NCI-H2171 (cell line): ENCODE measurements at places on chromosomes 13 and 19.
A peak's percentile ranks its signal among the peaks of the same experiment; 100 is the strongest.

DNA sequence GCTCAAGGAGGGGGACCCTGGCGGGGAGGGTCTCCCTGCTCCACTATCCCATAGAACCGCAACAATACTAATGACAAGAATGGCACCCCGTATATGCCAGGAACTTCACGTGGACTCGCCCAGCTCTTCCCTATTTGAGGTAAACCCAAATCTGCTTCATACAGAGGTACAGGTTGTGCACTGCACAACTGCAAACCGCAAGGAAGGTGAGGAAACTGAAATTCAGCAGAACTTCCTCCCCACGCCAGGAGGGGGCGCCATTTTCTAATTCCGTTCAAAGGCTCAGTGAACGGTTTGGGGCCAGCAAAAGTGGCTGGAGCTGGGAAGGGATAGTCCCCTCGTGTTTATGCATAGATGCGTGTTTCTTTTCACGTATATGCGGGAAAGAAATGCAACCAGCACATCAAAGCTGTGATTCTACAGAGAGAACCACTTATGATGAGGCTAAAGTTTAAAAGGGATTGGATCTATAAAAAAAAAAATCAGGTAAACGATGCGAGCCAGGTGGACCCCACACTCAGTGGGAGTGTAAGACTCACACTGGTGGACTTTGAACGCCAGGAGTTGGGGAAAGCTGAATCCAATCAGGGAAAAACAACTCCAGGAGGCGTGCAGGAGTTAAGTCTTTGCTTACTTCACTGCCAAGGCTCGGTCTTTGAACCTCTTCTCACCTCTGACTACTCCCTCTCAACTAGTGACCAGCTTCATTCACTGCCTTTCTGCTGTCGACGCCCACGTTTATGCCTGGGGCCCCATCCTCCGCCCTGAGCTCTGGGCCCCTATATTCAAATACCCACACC is 20.3 kb downstream of the C19orf81 start:
- DNase-seq = no peak

DNA sequence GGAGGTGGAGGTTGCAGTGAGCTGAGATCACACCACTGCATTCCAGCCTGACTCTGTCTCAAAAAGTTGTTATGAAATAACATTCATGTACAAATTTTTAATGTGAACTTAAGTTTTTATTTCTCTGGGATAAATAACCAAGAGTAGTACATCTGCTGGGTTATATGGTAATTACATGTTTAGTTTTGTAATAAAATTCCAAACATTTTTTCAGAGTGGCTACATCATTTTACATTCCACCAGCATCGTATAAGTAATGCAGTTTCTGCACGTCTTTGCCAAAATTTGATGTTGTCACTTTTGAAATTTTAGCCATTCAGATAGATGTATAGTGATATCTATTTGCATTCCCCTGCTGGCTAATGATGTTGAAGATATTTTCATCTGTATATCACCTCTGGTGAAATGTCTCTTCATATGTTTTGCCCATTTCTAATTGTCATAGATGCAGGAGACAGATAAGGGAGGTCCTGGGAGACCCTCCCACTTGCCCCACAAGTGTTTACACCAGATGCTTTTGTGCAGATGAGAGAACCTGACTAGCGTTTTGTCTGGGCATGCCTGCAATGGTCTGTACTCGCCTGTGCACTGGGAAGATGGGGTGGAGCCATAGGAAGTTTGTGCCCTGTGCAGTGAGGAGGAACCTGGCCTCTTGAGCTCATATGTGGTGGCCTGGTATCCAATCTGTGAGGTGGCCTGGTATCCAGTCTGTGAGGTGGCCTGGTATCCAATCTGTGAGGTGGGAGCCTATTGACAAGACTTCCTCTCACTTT is 12.7 kb upstream of the KBTBD6 start:
- peak; percentile 10 for DNase-seq

- no peak for DNase-seq
Measured at GRCh38 chr19:50838239-50838638, 4.9 kb upstream of the KLK15 start.

DNA sequence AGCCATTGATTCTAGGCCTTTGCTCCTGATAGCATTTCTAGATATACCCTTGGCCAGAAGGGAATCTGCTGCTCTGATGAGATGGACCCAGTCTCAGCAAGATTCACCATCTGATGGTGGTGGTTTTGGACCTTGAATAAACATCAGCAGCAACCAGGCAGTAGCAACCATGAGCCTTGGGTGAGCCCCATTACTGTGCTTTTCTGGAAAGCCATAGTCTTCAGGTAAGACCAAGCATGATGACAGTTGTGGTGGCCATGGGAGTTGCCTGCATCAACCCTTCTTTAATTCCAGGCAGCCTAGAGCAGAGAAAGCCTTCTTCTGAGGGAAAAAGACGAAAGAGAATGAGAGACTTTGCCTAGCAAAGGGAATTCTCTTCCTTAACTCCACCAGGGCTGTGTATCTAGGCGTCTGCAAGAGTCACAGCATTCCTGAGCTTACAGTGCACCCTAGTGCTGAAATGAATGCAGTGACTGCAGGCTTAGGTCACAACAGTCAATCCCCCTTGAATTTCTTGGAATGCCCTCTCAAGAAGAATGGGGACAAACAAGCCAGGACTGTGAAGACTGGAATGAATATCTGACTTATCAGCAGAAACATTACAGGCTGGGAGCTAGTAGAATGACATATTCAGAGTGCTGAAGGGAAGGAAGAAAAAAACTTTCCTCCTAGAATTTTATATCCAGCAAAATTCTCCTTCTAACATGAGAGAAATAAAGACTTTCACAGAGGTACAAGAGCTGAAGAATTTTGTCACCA is 942.4 kb upstream of the PCDH20 start:
- peak; percentile 2 for DNase-seq

- no peak for DNase-seq
Measured at GRCh38 chr13:58302349-58302748, 670.8 kb downstream of the PCDH17 start.

DNA sequence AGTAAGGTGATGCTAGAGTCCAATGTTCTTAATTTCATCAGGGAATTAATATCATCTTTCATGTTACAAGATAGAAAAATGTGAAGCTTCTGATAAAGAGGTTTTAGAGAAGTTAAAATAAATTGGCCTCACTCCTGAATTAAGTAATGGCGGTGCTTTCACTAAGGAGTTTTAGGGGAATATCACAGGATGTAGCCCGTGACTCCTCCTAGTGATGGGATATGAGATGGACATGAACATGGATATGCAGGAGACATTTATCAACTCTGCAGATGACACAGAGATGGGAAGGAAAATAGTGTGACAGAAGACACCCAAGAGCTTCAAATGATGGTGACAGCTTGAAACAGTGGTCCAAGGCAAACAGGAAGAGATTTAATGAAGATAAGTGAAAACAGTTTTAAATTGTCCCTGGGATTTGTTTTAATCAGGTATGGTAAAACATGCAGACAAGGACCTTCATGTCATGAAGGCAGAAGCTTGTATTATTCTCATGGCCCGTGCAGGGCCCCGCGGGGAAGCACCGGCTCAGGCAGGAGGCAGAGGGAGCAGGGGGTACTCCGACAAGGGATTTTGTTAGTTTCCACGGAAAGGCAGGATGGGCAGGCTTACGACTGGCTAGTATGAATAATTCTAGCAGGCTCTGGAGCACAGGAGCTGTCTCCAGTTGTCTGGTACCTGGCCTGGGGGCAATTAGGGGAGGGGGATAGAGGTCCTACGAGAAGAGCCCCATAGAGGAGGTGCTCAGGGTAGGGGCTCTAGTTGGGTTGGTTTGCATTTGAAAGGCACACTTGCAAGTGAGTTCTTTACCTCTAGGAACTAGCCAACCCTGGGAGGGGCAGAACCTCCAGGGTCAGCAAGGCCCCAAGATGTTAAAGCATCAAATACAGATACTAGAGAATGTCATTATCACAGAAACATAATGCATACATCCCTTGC is 38.7 kb upstream of the FARP1 start:
- no peak for DNase-seq

GRCh38 chr13:43805071-43805468 is 18.3 kb upstream of the ENOX1 start:
- no peak for DNase-seq

DNA sequence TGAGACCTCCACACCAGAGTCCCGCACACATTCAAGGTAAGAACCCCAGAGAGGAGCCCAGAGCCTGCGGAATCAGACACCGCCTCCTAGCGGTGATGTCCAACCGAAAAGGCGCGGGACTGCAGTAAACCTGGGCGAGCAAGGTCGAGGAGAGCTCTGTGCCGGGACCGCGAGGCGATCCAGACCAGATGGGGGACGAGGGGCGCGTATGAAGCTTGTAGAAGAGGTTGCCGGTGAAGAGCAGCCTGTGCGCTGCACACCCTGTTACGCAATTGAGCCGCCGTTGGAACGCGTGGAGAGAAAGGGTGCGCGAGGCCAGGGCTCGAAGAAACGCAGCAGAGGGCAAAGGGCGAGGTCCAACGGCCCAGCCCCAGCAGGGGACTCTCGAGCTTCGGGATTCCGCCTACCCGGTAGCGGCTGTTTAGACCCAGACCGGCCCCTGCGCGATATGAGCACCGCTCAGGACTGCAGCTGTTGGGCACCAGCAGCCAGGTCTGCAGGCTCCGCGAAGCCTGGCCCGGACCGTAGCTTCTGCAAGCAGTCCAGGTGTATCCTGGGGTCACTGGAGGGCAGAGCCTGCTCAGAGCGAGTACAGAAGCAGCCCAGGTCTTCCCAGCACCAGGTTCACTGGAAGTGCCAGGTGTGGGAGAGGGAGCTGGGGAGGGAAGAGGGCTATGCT is 65.9 kb upstream of the ZNF599 start:
- no peak for DNase-seq

DNA sequence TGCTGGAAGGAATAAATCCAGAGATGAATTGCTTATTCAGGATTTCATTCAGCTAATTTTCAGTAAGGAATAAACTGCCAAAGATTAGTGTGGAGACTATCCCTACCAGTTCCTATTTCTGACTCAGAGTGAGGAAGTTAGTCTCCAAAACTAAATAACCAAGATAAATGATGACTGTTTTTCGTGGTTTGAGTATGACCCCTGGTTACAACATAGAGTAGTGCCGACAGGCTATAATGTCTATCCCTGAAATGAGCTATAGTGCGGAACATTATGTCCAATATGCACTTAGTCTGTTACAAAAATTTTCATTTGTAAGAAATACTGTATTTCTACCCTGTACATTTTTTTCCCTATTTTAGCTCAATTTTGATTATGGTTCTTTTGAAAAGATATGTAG is 51.4 kb downstream of the NBEA start:
- DNase-seq = no peak

- no peak for DNase-seq
Measured at GRCh38 chr19:5983367-5983955, 5.5 kb upstream of the RANBP3 start.

GRCh38 chr19:8643860-8644653 is 13.6 kb downstream of the NFILZ start:
- no peak for DNase-seq

DNA sequence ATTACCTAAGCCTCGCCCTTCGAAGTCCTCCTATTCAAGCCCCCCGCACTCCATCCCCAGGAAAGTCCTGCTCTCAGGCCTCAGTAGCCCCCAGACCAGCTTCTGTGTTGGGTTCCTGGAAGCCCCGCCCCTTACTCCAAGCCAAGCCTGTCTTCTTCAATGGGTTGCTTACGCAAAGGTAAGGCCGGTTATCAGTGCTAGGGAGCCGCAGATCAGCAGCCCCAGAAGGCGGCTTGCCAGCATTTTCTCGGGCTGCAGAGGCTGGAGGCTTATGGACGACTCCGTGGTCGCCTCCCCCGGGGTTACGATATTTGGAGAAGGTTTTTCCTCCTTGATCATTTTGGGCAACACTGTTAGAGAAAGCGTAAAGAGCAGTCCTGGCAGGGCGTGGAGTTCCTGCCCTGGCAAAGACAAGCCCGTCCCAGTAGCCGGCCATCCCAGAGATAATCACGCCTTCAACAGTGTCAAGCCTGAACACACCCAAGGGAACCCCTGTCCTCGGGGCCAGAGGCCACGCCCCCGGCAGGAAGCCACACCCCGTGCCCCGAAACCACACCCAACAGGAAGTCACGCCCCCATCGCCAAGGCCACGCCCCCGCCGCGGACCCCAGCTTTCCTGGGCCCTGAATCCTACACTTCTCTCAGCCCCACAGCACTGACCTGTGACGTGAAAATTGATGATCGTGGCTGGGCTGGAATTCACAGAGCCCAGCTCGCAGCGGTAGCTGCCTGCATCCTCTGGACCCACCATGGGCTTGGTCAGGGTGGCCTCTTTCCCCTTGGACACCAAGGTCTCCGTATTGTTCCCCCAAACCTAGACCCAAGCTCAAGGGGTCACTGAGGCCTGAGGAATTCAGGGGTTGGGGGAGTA is 954 bp upstream of the RASIP1 start:
- DNase-seq = no peak

GRCh38 chr13:112793545-112794445 is 104.0 kb downstream of the ATP11A start:
- DNase-seq = no peak

DNA sequence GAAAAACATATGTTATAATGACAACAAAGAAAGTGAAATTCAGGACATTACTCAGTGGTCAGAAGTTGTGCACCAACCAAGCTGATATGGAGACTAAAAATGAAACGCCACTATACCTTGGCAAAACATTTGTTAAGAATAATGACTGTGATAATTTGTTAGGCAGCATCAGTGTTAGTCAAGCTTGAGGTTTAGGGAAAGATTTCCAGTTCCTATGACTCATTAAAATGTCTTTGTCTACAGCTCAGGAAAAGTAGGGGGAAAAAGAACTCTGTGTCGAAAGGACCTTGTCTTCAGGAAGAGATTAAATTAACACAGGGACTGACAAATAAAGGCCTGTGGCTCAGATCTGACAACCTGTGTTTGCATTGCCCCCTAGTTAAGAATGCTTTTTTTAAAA is 764.1 kb upstream of the SLITRK6 start:
- no peak for DNase-seq

DNA sequence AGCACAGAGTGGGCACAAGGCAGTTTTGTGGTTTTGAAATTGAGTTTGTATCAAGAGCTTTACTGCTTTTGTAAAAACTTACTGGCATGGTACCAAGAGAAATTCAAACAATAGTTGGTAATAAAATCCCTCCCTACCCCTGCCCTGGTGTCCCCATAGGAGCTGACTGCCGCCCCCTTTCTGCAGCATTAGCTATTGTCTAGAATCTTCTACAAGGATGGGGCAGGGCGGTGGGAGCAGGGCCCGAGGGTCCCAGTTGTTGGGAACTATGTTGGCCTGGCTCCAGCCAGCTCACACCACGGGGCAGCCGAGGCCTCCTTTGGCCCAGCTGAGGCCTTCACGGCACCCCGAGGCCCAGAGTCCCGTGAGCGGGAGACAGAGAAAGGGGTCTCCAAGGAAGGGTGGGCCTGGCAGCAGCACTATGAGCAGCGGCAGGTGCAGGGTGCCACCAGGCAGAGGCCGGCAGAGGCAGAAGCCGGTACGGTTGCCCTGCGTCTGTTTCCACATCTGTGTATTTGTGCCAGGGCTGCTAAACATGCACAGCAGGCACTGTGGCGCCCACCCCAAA is 57.9 kb downstream of the KDM4B start:
- DNase-seq = no peak

DNA sequence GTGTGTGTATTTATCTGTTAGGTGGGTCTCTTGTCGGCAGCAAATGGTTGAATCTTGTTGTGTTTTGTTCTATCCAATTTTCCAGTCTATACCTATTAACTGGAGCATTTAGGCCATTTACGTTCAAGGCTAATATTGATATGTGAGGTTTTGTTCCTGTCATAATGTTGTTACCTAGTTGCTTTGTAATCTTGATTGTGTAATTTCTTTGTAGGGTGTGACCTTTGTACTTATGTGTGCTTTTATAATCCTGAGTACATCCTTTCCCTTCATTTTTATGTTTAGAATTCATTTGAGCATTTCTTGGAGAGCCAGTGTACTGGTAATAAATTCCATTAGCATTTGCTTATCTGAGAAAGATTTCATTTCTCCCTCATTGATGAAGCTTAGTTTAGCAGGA is 83.0 kb upstream of the MIR17HG start:
- no peak for DNase-seq

- no peak for DNase-seq
Measured at GRCh38 chr19:40686882-40687524, 3.4 kb downstream of the NUMBL start.
